NCI-H1694 (cell line): ENCODE measurements at places on chromosomes 7 and 10.

DNA sequence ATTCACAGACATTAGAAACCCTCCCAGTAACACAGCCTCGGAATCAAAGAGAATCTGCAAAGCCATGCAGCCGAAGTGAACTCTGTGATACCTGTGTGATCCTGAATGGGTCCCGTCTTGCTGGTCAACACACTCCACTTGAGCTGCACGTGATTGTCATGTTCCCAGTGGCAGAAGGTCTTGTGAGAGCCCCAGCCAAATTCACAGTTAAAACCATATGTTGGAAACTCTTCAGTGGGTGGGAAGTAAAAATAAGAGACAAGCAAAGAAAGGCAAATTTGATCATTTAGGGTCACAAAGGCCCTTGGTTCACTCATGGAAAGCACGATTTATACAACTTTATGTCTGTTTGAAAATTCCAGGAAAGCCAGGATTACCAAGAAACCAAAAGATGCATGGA lies 142.3 kb downstream of the NRP1 start:
- DNase-seq: no peak

DNA sequence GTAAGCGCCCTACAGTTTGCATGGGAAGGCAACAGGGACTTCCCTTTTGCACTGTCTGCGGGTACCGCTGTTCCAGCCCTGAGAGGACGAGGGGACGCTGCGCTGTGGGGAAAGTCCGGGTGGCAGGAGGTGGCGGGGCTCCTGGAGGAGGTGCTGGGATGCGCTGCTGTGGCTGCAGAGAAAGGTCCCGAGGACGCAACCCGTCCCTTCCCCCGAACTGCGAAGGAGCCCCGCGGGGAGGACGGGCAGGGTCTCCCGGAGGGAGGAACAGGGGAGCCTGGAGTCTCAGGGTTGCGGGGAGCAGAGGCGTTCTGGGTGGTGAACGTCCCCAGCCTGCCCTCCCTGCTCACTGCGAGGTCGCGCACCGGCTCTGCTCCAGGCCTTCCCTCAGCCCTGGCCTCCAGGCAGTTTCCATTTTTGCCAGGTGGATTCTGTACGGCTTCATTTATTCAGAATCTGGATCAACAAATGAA lies 91.6 kb downstream of the CXCL12 start:
- no peak for DNase-seq

GRCh38 chr10:98158576-98158975 lies 24.1 kb downstream of the R3HCC1L start:
- no peak for DNase-seq

DNA sequence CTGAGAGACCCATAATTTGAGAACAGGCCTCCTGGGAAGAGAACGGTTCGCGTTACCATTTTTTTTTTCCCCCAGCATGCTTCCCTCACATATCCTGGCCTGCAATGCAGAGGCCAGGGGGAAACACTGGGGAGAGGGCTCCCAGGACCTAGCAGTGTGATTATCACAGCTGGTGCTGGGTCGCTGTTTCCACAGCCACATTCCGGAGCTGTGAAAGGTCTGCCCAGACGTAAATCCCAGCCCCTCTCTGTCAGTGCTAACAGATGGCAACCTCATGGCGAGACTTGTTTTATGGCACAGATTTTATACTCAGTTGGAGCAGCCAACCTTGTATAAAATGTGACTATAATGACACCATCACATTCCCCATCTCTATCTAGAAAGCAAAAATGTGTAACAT lies 150.5 kb downstream of the PLXDC2 start:
- DNase-seq: no peak

DNA sequence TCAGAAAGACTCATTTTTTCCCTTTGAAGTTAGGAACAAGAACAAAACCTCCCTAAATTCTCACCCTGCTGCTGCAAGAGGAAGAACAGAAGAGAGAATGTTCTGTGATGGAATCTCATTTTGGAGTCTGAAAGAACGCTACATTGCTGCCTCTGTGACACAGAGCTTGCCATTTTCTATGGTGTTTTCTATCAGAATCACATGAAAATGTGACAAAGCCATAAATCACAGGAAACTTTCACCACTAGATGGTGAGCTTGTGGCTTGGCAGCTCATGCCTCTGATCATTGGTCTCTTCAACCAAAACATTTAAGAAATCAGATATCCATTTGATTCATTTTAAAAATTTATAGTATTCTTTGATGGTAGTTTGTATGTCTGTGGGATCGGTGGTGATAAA lies 82.9 kb downstream of the CADPS2 start:
- peak; percentile 22 for DNase-seq

DNA sequence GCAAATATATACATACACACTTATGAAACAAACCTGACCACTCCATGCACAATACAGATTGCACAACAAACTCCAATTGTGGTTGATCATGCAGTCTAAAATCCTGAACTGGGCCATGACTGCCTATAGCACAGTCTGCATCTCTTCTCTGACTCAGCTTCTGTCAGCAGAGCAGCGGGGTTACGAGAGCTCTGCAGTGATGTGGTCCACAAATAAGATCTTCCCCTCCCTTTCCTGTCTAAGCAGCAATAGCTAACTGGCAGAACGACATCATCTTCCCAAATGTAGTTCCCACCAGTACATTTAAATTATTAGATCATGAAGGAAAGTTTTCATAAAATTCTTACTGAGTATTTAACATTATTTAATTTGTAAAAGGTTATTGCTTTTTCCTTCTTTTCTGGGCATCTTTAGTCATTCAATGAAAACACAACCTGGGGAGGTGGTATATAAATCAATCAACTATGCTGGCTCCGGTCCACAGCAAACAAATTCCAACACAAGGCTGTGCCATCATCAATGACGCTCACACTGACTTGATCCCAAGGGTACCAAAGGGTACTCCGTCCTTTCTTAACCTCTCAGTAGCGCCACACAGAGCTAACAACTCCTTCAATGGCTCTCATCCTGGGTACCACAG lies 17.1 kb downstream of the ARHGAP21 start:
- DNase-seq: no peak

DNA sequence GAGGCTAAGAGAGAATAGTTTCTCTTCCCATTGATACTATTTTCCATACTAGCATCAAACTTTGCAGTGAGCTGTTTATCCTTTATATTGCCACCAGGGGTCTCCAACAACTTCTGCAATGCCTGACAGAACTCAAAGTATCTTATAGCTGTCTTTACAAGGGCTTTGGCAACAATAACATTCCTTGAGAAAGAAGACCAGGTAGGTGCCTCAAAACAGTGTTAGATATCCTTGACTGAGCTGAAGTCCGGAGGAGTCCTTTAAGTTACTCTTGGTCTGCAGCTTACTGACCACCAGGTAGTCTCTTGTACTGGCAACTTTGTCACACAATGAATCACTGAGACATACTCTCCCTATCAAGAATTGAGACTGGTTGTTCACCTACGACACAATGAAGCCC lies 30.0 kb upstream of the TES start:
- peak; percentile 4 for DNase-seq

- DNase-seq: no peak
These were observed 707.0 kb downstream of the SORCS1 start for GRCh38 chr10:106457522-106457921.

DNA sequence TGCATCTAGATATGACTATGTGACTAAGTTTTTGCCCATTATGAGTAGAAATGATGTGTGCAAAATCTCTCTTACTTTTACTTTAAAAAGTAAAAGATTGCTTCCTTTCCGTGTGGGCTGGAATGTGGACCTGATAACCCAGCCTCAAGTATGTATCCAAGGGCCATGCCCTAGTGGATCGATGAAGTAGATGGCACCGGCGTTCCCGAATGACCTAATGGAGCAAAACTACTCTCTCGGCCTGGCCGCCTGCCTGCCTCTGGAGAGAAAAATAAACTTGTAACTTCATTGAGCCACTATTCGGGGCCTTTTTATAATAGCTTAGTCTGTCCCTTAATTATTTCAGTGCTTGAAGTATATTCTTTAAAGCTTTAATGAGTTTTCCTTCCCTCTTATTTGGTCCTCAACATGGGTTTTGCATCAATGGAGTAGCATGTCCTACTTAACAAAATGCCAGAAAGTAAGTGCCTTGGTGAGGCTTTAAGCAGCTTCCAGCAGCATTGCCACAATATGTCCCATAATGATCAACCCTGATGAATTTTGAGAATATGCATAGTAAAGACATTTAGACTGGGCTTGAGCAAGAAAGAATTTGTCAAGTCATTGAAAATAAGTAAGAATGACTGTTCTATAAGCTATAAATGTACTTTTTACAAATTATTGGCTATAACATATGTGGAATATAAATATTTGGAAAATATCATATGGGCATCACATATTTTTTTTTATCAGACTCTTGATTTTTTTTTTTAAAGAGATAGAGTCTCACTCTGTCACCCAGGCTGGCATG lies 61.4 kb downstream of the PLXDC2 start:
- DNase-seq: no peak

- DNase-seq: no peak
These were observed 986.9 kb downstream of the NRG3 start for GRCh38 chr10:82861889-82862288.

GRCh38 chr7:121479466-121479865 lies 83.4 kb upstream of the FAM3C start:
- DNase-seq: no peak

GRCh38 chr7:53119514-53119941 lies 84.1 kb downstream of the POM121L12 start:
- no peak for DNase-seq

DNA sequence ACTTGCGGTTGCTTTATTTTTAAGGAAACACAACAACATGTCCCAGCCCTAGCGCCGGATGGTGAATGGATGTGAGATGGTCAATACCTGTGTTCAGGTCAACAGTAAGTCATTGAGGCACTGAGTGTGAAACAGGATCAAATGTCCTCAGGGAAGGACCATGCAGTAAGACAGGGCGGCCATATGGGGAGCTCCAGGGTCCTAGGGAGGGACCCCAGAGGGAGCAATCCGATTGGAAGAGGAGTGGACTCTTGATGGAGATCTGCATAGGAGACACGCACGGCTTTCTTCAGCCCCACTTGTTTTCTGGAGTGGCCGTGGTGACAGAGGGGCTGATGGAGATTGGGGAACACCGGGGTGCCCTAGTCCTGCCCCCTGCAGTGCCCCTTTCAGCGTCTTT lies 423.8 kb upstream of the MKI67 start:
- no peak for DNase-seq

- DNase-seq: no peak
These were observed 189.6 kb downstream of the ADAM12 start for GRCh38 chr10:126198681-126199080.

DNA sequence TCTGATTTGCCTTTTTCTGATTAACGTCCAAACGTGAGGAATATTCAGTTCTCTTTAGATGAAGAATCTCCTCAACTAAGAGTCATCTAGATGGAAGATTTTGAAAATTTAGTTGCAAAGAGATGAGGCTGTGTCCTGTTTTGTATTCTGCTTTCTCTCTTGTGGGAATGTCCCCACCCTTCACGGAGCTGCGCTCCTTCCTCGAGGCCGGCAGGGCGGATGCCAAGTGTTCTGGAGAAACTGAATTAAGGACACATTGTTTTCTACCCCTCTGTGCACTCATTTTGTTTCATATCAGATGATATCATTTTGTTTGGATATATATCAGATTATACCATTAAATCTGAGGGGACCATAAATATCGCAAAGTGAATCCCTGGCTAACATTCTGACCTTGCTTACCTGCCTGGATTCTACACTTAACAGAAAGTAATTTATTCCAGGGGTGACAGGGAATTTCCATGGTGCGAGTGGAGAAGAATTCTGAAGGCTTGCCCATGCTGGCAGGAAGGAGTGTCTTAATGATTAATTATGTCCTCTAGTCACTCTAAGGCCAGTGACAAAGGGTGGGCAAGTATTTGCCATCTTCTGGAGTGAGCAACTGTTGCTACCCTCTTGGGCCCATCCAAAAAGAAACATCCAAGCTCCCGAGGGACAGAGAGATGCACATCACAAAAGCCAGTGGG lies 47.9 kb upstream of the IGFBP3 start:
- no peak for DNase-seq

DNA sequence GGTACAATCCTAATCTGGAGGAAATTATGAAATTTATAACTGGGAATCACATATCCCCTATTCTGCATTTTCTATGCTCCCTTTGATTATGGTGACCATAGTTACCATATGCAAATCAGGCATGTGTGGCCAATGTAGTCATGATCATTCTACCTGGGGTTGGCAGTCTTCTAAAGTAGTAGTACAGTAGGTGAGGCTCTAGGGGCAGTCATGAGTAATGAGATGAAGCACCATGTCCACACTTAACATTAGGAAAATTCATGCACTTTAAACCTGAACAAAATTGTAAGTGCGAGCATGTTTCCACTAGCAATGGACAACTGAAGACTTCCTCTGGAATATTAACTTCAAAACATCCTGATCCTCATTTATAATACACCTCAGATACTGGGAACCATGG lies 545.9 kb downstream of the SUGCT start:
- DNase-seq: no peak

DNA sequence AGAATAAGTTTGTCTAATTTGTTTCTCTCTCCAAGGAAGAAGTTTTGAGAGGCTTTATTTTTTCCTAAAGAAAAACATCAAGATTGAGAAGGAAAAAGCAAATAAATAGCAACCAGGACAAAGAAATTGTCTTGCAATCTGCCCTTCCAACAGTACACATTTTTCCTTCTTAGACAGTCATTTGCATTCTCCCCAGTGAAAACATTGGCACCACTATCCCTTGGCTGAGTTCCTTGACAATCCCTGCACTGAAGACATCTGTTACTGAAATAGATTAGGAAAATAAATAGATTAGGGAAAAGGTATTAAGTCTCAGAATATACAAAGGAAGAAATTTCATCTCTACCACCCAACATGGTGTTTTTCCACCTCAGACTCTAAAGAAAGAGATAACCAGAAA lies 12.2 kb upstream of the TMEM243 start:
- DNase-seq: no peak

GRCh38 chr7:11935905-11936304 lies 103.9 kb upstream of the THSD7A start:
- no peak for DNase-seq

DNA sequence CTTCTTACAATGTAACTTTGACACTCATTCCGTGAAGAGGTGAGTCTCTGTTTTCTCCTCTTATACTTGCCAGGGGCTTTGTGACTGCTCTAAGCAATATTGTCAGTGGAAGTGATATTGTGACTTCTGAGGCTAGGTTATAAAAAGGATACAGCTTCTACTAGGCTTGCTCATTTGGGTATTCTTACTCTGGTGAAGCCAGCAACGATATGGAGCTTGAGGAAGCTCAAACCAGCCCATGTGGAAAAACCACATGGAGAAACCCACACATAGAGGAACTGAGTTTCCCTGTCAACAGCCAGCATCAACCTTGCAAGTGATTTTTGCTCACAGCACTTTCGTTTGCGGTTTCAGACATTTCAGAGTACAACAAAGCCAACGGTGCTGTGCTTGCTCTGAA lies 149.6 kb upstream of the SEMA3E start:
- DNase-seq: no peak

DNA sequence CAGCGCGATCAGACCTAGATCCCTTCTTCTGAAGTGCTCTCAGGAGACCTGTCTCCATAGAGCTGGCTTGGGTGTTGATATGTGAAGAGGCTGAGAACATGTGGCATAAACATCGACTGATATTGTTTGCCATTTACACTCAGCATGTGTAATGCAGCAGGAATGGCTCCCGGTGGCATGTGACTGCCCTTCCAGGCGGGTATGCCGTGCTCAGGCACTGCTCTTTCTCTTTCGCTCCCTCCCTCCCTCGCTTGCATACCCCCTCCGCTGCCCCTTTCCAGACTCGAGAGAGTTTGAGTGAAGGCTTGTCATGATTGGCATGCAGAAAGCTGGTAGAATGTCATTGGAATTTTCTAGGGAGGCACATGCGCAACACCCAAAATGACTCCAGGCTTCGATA lies 107.3 kb upstream of the PDCD4 start:
- no peak for DNase-seq
